ENCODE measurements at places on chromosomes 11 and 22. TPM values are rescaled to one million over a fixed set of nuclear protein-coding genes. Genes with fewer than 3 reads are reported as not detected.

The CREB3L1 gene
- total RNA-seq, result 2.4 TPM

The P2RX6 gene
- 0.22 TPM for total RNA-seq

The CHADL gene
- total RNA-seq, result 0.43 TPM

The MMP8 gene
- total RNA-seq, result not detected

The NUDT8 gene
- 12.3 TPM for total RNA-seq

The H19 gene
- not detected for total RNA-seq

The IGF2 gene
- total RNA-seq, result 1.2 TPM

The TMEM151A gene
- not detected for total RNA-seq

The CD6 gene
- not detected for total RNA-seq

The MIOX gene
- total RNA-seq, result not detected

The CNIH2 gene
- total RNA-seq, result 0.13 TPM

The RFPL3 gene
- total RNA-seq, result not detected

The CATSPER1 gene
- not detected for total RNA-seq

The JHY gene
- total RNA-seq, result 4.3 TPM

The KCNE3 gene
- total RNA-seq, result 0.53 TPM

The THY1 gene
- 0.65 TPM for total RNA-seq

Measured in thoracic aorta endothelial cell (primary cell).